ENCODE measurements at places on chromosomes 13 and 19. TPM values are rescaled to one million over a fixed set of nuclear protein-coding genes. Genes with fewer than 3 reads are reported as not detected.

MAMSTR gene
- 0.73 TPM for total RNA-seq

ZNF177 gene
- 1.0 TPM for total RNA-seq

C19orf73 gene
- 1.0 TPM for total RNA-seq

DNAAF3 gene
- total RNA-seq: 2.1 TPM

CYP2B6 gene
- not detected for total RNA-seq

PSG5 gene
- not detected for total RNA-seq

MTUS2 gene
- not detected for total RNA-seq

ZNF541 gene
- not detected for total RNA-seq

ONECUT3 gene
- total RNA-seq: not detected

PRTN3 gene
- total RNA-seq: not detected

GRK1 gene
- total RNA-seq: not detected

PLPPR3 gene
- total RNA-seq: not detected

ATP4B gene
- not detected for total RNA-seq

CABP5 gene
- not detected for total RNA-seq

SERP2 gene
- 5.0 TPM for total RNA-seq

HRC gene
- total RNA-seq: not detected

MEF2B gene
- total RNA-seq: 1.00 TPM

RGL3 gene
- 0.62 TPM for total RNA-seq

KL gene
- not detected for total RNA-seq

DLL3 gene
- 4.3 TPM for total RNA-seq

CEACAM3 gene
- not detected for total RNA-seq

USHBP1 gene
- not detected for total RNA-seq

Measured in melanocyte of skin (primary cell).